DMS153 (cell line): ENCODE measurements at places on chromosomes 12 and 14.

- DNase-seq, result no peak
These were observed 5.0 kb upstream of the SLC38A4 start for GRCh38 chr12:46830731-46831334.

- DNase-seq, result no peak
These were observed 7.4 kb downstream of the TESPA1 start for GRCh38 chr12:54977155-54977554.

- DNase-seq, result no peak
These were observed 210.1 kb upstream of the DIO3 start for GRCh38 chr14:101351146-101351545.

GRCh38 chr14:57848786-57849185 is 17.1 kb downstream of the SLC35F4 start:
- no peak for DNase-seq

DNA sequence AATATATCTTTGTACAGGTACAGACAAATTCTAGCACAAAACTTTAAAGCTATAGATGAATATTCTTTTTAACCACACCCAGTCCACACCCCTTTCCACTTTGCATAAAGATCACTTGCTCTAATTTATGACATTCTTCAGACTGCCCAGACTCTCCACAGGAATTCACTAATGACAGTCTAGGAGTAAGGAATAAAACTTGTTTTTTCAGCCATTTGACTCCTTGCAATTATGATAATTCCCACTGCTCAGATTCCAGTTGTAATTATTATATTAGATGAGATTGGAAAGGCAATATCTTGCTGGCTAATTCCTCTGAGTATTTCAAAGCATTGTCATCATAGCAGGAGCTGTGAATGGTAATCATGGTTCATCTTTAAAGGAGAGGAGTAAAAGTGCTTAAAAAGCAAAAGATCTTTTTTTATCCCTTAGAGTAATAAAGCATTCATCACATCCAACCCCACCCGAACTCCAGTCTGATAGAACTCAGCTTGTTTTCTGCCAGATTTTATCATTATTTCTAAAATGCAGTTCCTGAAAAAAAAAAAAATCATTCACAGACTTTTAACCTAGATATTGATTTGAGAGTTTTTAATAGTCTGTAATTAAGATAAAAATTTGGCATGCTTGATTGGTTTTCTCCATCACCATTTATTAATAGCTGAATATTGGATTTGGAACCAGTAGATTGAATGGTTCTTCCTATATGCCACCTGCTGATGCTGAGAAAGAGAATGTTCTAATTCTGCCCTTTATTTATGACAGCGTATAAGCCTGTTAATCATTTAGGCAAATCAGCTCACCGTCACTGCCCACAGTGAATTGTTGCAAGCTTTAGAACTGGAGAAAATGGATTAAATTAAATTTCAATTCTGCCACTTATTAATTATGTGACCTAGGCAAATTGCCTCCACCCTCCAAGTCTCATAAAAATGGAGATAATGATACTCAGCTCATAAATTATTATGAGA is 93.9 kb upstream of the RASSF8 start:
- no peak for DNase-seq

GRCh38 chr12:120625557-120626419 is 14.6 kb upstream of the CABP1 start:
- no peak for DNase-seq

DNA sequence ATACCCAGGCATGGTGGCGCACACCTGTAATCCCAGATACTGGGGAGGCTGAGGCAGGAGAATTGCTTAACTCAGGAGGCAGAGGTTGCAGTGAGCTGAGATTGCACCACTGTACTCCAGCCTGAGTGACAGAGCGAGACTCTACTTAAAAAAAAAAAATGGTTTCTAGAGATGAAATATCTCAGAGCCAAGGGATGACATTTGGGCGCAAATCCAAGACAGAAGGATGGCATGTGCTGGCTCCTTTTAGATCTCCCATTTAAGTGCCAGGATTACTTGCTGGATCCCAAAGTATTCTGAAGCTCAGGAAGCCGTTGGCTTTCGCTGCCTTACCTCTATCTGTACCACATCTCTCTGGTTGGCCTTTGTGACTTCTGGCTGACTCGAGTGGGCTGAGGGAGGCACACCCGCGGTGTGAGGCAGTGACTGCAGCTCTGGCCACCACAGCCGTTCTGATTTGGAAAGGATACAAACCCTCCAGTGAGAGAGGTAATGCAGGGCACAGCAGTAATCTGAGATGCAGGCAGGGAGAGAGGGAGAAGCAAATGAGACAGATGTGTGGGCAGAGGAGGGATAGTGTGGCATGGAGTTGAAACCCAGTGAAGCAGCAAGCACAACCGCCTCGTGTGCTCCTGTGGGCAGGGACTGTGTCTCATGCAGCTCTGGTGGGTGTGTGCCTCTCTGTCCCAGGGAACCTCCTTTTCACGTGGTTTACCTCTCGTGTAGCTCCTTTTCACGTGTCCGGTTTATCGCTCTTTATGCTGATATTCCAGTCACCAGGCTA is 4.9 kb downstream of the B4GALNT3 start:
- DNase-seq, result no peak

DNA sequence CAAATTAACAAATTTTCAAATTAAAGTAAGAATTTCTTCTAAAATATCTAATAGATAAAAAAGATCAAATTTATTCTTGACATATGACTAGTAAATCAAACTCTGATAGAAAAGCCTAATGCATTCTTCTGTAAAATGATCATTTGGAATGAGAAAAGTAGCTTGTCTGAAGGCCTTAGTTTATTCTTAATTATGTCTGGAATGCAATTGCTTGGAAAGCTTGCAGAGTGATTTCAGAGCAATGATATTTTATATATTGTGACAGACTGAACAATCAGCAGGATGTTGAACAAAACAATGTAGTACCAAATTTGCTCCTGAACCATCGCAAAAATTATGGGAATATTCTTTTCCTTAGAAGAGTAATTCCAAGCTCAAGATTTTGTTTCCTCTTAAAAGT is 789.6 kb upstream of the NOVA1 start:
- no peak for DNase-seq
